ENCODE measurements at places on chromosomes 12 and 14. TPM values are rescaled to one million over a fixed set of nuclear protein-coding genes. Genes with fewer than 3 reads are reported as not detected.

- H3K4me1 ChIP-seq, result peaks cover 32% of the 10 kb centered on the region
- no peak overlapping the region for H3K4me3 ChIP-seq
- no peak for DNase-seq
- no peak overlapping the region for H3K27ac ChIP-seq
Observed at GRCh38 chr12:92078167-92079053, 67.2 kb downstream of the BTG1 start.

The PTHLH gene
- 0.21 TPM for total RNA-seq

DNA sequence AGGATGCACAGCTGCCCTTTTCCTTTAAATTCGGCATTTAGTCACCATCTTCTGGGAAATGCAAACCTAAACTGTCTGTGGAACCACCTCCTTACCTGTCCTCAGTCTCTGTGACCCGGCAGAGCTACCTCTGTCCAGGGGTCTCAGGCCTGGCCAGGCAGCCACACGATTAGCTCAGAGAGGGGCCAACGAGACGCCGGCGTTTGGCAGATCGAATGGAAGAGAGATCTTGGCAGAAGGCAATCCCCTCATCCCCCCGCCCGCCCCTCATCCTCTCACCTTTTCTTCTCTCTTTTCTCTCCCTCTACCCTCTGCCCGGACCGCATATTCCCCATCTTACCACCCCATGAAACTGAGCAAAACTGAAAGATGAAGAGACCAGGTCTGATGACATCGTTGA is 101.0 kb downstream of the PIWIL1 start:
- no peaks in the 10 kb centered on the region for H3K27me3 ChIP-seq
- H3K36me3 ChIP-seq, result no peaks in the 10 kb centered on the region
- H3K27ac ChIP-seq, result no peak overlapping the region
- no peak overlapping the region for H3K4me3 ChIP-seq
- no peaks in the 10 kb centered on the region for H3K4me1 ChIP-seq
- peak; percentile 39 for DNase-seq

The ZNF740 gene
- total RNA-seq, result 49.5 TPM

DNA sequence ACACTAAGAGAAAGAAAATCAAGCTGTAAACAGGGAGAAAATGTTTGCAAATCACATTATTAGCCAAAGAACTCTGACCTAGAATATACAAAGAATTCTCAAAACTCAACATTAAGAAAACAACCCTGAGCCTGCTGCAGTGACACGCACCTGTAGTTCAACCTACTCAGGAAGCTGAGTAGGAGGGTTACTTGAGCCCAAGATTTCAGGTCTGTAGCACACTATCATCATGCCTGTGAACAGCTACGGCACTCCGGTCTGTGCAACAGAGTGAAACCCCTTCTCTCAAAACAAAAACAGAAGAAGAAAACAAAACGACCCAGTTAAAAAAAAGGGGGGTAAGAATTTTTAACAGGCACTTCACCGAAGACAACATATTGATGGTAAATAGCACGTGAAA is 20.8 kb downstream of the SAV1 start:
- H3K4me3 ChIP-seq, result no peak overlapping the region
- DNase-seq, result no peak
- no peaks in the 10 kb centered on the region for H3K4me1 ChIP-seq
- peaks cover 5% of the 10 kb centered on the region for H3K36me3 ChIP-seq

All from lower lobe of right lung (tissue), 2 donors.